ENCODE measurements at places on chromosomes 2 and 18.

GRCh38 chr2:200255549-200255948 lies 50.9 kb upstream of the SPATS2L start:
- DNase-seq, result no peak

GRCh38 chr2:72033636-72034035 lies 114.0 kb downstream of the CYP26B1 start:
- DNase-seq, result no peak

DNA sequence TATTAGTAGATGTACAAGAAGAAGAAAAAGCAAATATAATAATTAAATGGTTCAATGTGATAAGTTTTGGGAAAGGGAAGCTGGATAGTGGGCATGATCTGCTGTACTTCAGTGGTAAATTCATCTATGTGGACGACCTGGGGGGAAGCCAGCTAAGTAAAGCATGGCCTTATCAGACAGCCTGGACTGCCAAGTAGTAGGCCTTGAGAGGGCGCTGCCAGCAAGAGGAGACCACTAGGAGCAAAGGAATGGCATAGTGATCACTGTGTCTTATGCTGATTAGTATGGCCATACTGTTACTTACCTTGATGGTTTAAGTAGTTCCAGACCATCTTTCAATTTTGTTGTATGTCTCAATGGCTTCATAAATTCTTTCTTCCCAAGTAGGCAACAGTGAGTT lies 287.6 kb downstream of the SETBP1 start:
- no peak for DNase-seq

- peak; percentile 89 for DNase-seq
Measured at GRCh38 chr2:111618226-111618977, 265.6 kb downstream of the ANAPC1 start.

All from foreskin fibroblast (primary cell).